ENCODE measurements at places on chromosomes 2 and 18.

DNA sequence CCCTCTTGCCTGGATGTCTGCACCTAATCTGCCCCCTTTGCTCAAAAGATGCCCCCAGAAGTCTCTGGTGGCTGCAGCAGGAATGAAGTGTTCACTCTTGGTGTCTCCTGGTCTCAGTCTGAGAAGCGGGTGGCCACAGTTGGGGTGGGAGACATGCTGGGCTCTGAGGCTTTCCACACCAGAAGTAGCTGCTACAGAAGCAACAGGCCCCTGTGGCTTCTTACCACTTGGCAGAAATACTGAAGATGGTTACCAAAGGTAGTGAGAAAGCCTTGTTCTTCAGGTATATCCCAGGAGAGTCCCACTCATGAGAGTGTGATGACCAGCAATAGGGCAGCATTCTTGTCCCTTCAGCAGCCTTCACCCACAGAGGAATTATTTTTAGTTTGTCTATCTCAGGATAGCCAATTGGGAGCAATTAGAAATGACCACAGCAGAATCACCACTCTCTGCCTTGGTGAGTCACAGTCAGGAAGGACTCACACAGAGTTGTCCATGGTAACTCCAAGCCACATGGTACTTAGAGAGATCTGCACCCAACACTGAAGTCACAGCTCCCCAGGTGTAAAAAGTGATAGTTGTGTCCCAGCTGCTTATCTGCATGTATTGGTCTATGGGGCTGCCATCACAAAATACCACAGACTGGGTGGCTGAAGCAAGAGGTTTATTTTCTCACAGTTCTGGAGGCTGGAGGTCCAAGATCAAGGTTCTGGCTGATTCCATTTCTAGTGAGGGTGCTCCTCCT lies 169.8 kb upstream of the ID2 start:
- no peak for DNase-seq

GRCh38 chr2:238255151-238255551 lies 15.3 kb upstream of the HES6 start:
- DNase-seq, result no peak

DNA sequence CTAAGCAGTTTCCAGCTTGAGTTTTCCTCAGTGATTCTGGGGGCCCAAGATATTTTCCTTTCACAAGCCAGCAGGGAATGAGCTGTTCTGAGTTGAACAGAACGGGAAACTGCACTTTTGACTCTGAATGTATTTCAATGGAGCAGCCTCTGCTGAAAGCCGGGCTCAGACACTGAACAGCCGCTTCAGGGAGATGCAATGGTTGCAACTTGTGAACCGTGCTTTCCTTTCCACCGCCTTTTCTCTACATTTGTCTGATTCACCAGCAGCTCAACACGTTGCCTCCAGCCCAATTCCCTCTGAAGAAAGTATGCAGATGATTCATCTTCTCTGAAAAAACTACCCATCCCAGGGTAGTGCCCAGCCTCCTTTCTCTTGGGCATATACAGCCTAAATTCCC lies 119.3 kb upstream of the PKDCC start:
- DNase-seq, result no peak

DNA sequence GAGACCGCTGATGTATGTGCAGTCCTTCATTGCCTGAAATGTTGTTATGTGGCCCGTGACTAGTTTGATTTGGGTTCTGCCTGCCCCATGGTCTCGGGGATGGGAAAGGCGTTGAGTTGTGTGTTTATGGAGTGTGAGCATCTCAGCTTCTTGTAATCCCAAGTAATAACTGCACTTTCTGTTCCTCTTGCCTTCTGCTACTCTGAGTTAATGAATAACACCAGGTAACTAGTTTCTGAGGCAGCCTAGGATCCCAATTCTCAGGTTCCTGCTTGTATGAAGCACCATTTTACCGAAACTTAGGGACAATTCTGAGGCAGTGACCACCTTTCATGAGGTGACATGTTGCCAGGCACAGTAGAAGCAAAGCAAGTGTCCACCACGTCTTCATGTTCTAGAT lies 170.0 kb downstream of the ALK start:
- no peak for DNase-seq

- DNase-seq, result no peak
Observed at GRCh38 chr18:67260841-67261240, 255.7 kb downstream of the DSEL start.
